ENCODE measurements at places on chromosomes 6 and 20.

DNA sequence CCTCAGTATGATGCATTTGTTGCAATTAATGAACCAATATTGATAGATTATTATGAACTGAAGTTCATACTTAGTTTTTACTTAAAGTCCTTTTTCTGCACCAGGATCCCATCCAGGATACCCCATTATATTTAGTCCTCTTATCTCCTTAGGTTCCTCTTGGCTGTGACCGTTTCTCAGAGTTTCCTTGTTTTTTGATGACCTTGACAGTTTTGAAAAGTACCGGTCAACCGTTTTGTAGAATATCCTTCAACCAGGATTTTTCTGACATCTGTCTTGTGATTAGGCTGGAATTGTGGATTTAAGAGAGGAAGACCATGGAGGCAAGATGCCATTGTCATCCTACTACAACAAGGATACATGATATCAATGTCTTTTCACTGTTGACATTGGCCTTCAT, 98.0 kb upstream of the F13A1 start:
- DNase-seq = no peak

- no peak for DNase-seq
Measured at GRCh38 chr6:91743756-91744155, 1156.9 kb upstream of the MAP3K7 start.

DNA sequence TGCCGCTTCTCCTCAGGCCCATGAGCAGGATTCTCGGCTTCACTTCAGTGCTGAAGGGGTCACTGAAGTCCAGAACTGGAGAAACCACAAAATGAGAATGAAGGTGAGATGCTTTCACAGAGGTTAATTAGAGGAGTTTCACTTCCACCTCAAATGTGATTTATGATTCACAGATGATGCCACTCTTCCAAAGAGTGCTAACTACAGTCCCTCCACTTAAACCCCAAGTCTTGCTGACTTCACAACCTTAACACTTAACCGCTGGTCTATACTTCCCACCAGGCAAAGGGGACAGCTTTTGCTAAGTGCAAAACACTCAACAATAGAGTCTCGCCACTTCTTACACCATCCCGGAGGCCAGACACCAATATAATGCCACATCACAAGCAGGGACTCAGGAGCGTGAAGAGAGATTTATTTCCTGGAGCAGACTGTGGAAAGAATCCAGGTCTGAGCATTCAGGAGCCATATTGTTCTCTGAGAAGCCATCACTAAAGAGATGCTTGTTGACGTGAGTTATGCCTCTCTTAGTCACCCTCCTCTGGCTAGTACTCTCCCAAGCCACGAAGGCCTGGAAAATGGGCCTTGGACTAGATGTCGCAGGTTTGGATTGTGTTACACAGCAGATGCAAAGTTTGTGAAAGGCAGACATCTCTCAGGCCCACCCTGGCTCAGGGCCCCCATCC, 24.4 kb downstream of the RRAGD start:
- DNase-seq = no peak

DNA sequence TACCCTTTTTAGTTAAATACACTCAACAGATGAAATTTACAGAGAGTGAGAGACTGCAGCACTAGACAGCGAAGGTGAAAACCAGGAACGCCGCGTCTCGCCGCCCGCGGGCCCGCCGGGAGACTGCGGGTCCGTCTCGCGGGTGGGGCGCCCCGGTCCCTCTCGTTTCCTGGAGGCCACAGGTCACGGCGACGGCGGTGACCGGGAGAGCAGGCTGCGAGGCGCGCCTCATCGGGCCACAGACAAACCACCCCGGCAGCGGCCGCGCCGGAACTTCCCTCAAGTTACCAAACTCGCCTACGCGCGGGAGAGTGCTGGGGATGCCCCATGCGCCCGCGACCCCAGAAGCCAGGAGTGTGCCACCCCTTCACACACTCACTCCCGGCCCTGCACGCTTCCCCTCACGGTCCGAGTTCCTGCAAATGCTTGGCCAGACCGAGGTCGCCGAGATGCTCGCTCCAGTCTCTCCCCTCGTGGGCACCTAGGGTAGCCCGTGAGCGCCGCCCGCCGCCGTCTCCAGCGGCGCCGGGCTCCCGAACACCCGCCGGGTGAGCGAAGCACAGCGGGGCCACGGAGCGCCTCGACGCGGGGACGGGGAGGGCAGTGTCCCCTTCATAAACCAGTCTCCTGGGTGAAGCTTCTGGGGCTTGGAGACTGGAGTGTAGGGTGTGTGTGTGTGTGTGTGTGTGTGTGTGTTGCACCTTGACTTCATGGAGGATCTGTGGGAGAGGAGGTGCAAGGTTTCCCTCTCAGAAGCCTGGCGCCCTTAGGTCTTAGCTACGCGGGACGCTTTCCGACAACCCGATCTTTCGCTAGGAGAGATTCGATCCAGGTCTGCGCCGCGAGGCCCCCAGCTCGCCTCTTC, 1.4 kb downstream of the BACH2 start:
- DNase-seq = peak; percentile 65

- no peak for DNase-seq
Measured at GRCh38 chr20:24138196-24138857, 149.7 kb upstream of the GGTLC1 start.

DNA sequence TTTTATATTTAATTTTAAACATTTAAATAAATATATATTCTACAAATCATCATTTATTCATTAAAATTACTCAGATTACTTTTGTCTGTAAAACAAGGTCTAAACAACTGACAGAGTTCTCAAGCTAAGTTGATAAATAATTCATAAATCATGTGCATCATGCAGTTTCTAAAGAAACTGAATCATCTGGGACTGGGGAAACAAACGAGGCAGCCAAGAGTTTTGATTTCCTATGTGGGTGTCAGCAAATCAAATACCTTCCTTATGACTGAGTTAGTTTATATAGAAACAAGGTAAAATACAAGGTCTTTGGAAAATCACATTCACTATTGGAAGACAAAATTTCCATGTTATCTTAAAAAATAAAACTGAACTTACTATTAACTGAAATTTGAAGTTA, 149.9 kb upstream of the BEND6 start:
- no peak for DNase-seq

Data from stimulated activated CD4-positive, alpha-beta T cell treated with anti-CD3 and anti-CD28 coated beads, TNF-alpha, amount 100 ng/mL, for 1 hour (primary cell).